Naive thymus-derived CD8-positive, alpha-beta T cell (primary cell): ENCODE measurements at places on chromosomes 2 and 18.

DNA sequence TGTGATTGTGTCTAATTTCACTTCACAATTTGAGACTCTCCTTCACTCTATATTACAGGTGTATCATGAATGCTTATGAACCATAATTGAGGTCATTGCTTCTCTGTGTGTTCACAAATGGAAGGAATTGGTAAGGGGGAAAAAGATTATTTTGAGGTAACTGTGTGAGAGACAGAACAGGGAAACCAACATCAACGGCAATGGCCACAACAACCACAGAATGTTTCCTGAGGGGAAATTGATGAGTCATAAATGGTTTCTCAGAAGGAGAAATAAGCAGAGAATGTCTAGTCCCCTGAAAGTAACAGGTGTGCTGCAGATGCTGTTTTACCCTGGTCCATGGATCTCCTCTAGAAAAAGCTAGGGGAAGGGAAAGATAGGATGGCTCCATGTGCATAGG is 361.2 kb upstream of the GALNT5 start:
- DNase-seq, result no peak

DNA sequence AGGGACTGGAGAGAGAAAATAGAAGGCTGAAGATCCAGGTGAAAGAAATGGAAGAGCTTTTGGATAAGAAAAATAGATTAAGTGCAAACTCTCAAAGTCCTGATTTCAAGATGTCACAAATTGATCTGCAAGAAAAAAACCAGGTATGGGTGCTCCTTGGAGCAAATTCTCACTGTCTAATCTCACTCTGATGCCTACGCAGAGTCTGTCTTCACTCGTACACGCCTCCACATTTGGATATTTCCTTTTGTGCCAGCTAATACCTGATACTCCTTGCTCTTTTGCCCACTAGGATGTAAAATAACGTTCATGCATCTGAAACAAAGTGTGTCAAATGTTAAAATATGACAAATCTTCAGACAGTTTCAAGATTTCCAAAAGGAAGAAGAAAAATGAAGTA is 99.4 kb downstream of the CCDC102B start:
- no peak for DNase-seq

- no peak for DNase-seq
Observed at GRCh38 chr2:464562-465309, 176.8 kb upstream of the ALKAL2 start.

- no peak for DNase-seq
Observed at GRCh38 chr2:176388861-176389260, 119.6 kb downstream of the MTX2 start.

GRCh38 chr2:188326669-188327301 is 35.1 kb downstream of the GULP1 start:
- no peak for DNase-seq

DNA sequence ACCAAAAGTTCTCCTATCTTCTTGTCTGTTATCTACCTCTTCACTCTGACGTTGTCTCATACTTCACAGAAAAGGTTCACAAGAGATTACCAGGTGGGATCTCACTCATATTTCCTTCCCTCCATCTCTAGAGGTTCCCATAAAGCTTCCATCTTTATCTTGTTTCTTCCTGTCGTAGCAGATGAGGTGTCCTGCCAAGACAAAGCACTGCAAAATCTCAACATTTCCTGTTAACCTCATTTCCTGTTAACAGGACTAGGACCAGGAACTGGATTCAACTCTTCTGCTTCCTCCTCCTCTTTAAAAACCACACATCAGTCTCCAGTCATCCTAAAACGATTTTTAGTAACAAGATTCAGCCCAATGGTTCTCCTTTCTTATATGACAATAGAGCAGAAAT is 512.8 kb upstream of the NRP2 start:
- DNase-seq, result no peak

GRCh38 chr2:79159030-79159429 is 523 bp downstream of the REG3A start:
- no peak for DNase-seq

- DNase-seq, result peak; percentile 56
Observed at GRCh38 chr18:45690975-45691815, 32.8 kb upstream of the SLC14A1 start.

GRCh38 chr2:144111437-144111836 is 408.5 kb downstream of the ZEB2 start:
- no peak for DNase-seq

DNA sequence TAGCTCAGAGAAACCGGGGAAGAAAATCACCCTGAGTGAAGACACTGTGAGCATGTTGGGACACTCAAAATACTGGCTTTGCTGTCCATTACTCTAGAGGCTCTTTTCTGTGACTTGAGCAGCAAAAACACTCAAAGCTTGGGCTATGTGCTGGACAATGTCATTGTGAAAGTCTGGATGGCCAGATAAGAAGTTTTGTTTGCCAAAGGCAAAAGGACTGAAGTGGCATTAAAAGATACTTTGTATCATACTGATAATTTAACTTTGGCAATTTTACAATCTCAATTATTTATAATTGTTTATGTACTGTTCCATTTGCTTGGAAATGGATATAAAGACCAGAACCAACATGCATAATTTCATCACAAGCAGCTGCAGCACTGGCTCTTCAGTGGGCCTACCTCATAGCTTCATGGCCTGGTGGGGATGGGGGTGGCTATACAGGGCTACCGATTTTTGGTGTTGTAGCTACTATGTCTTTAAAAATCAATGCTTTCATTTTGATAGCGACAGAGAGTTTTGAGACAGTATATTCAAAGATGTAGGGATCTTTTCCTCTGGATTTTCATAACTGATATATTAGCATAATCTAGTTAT is 51.1 kb downstream of the RBKS start:
- DNase-seq, result no peak

GRCh38 chr18:56770097-56770496 is 118.9 kb downstream of the WDR7 start:
- no peak for DNase-seq

DNA sequence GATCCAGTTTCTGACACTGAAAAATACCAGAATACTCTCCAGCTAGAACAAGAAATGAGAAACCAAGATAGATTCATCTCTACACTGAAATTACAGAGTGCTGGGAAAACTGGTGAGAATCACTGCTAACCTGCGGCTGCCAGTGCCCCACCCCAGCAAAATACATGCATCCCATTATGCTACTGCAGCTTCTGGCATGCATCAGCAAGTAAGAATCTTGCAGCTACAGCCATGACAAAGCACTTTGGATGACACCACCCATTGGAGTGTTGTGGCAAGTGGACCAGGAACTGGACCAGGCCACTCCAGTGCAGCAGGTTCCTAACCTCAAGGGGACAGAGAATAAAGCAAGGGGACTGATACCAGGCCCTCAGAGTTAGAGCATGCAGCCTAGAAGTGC is 378.8 kb upstream of the ETAA1 start:
- DNase-seq, result no peak

DNA sequence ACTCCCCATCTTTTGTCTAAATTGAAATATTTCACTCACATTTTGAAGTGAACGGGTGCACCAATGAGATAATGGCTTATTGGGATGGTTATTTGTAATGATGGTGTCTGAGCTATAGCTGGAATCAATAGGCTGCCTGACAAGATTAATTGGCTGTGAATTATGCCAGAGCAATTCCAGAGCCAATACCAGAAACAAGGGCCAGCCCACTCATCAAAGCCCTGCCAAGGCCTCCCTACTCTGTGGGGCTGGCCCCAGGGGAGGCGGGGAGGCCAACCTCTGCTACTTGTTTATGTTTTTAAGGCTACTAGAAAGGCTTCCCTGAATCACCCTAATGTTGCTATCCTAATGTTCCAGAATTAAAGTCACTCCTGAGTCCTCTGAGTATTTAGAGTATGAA is 29.1 kb upstream of the NEMP2 start:
- no peak for DNase-seq

DNA sequence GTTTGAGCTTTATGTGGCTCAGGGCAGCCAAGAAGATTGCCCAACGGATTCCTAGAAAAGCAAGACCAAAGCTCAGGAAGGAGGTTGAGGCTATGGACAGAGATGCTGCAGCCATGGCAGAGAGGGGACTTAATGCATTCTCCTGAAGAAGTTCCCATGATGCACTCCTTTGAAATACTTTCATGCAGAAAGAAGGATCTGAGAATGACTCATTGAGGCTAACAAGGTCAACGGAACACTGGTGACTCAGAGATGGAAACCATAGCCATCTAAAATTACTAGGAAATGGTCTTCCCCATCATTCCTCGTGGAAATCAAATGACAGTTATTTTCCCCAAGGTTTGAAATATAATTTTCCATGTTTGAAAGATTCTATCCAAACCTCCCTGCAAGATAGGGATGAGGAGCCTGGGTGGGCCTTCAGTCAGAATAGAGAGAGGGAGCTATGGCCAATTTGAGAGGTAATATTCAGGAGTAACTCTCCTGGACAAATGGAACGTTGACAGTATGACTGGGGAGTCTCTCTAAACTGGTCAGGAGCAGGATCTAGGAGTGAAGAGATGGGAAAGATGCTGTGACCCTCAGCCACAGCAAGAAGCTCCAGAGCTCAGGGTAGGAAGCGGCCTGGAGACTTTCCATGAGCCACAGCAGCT is 63.0 kb downstream of the REEP1 start:
- DNase-seq, result no peak

DNA sequence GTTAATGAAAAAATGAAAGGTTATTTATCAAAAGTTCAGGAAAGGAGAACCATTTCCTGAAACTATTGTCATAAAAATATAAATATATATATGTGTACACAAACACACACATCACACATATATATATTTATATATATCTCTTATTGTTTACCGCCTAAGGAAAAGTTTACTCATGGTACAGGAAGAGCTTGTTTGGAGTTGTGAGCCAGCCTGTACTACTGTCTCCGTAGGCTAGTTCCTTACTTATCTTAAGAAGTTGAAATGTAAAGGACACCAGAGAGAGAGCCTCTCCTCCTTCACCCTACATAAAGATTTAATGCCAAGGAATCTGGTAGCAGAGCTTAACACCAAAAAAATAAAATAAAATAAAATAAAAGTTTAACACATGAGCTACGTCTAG is 19.6 kb downstream of the DSC1 start:
- no peak for DNase-seq

- no peak for DNase-seq
Observed at GRCh38 chr2:44170311-44170717, 1.6 kb downstream of the PPM1B start.

DNA sequence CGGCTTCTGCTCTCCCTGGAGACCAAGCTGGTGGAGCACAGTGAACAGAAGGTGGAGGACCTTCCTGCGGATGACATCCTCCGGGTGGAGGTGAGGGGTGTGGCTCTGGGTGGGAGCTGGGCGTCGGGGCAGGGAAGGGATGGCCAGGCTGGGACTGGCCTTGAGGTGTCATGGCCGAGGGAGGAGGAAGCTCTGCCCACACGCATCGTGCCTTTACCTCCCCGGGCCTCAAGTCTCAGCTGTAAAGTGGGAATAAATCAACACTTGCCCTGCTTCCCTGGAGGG is 98.2 kb downstream of the DYSF start:
- no peak for DNase-seq
